EH (cell line): ENCODE measurements at places on chromosomes 2 and 18.

- no peak for DNase-seq
Observed at GRCh38 chr2:168611091-168611490, 155.0 kb downstream of the CERS6 start.

- DNase-seq = no peak
Observed at GRCh38 chr2:222769941-222770340, 90.9 kb upstream of the ACSL3 start.

DNA sequence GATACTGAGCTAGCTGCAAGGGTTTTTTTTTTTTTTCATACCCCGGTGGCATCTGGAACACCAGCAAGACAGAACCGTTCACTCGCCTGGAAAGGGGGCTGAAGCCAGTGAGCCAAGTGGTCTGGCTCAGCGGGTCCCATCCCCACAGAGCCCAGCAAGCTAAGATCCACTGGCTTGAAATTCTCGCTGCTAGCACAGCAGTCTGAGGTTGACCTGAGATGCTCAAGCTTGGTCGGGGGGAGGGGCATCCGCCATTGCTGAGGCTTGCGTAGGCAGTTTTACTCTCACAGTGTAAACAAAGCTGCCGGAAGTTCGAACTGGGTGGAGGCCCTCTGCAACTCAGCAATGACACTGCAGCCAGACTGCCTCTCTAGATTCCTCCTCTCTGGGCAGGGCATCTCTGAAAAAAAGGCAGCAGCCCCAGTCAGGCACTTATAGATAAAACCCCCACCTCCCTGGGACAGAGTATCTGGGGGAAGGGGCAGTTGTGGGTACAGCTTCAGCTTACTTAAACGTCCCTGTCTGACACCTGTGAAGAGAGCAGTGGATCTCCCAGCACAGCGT, 5.1 kb upstream of the MIB1 start:
- peak; percentile 67 for DNase-seq

DNA sequence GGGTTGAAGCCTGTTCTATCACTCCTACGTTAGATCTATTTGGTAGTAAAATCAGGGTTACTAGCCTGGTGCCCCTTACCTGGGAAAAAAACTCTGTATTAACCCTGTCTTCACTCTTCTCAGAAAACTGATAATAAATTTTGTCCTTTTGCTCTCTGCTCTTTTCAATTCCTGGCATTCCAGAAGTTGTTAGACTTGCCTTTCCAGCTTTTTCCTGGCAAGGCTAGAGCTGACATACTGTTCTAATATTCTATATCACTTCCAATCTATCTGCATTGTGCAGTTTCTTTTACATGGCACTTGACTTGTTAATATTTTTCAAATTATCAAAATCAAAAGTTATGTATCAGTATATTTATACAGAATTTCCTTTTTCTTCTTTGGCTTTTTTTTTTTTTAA, 162.2 kb downstream of the FIGN start:
- DNase-seq = no peak

- no peak for DNase-seq
Observed at GRCh38 chr18:60279391-60279790, 93.2 kb downstream of the MC4R start.

DNA sequence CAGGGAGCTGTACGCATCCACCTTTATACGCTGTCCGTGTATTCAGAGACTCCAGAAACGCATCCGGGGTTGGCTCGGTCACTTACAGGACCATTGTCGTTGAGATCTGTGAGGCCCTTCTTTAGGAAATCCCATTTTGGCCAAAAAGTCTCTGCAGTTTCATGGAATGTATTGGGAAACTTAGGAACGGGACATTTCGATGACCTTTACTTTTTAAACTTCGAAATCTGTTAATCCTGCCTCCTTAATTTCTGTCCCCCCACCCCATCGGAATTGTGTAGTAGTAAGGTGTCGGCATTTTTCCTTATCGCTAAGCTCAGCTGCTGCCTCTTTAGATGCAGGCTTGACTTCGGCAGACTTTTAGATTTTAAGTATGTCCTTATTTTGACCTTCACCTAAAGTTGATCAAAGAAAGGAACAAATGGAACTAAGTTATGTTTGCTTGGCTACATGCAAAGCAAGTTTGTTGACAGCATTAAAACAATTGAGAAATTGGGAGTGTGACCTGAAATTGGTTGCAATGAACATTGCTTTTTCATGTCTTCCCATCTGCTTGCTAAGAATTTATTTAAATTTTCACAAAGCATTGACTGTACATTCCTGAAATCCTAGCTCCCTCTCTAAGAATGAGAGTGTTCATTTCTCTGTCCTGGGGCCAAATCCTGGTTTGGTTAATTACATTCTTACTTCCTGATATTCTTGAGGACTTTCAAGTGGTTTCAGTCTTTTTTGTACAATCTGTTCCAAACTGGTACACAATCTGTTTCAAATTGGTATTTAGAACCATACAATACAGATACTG, 884 bp upstream of the RAPH1 start:
- peak; percentile 68 for DNase-seq
